Foreskin keratinocyte (primary cell): ENCODE measurements at places on chromosomes 5 and 9.

DNA sequence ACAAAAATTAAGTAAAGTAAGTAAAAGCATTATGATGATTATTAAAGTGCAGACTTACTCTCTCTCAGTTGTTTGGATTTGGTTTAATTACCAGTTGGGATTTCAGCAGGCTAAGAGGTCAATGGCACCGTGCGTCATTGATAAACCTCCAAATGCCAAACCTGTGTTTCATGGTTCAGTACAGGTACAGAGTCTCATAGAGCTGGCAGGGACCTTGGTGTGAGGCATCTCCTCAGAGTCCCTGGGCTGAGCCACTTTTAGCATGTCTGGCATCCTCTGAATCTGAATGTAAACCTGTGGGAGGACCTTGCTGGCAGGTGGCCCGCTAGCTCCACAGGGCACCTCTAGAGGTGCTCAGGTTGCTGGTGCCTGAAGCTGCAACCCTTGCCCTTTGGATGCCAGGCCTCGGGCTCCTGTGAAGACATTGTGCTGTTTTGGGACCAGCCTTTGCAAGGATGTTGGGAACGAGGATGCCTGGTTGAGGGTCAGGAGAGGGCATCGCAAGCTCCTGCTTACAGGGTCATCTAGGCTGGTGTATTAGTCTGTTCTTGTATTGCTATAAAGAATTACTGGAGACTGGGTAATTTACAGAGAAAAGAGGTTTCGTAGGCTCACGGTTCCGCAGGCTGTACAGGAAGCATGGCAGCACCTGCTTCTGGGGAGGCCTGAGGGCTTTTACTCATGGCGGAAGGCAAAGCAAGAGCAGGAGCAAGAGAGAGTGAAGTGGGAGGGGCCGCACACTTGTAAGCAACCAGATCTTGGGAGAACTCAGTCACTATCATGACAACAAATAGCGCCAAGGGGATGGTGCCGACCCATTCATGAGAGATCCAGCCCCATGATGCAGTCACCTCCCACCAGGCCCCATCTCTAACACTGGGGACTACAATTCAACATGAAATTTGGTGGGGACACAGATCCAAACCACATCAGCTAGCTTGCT lies 14.9 kb upstream of the STC2 start:
- DNase-seq = no peak

DNA sequence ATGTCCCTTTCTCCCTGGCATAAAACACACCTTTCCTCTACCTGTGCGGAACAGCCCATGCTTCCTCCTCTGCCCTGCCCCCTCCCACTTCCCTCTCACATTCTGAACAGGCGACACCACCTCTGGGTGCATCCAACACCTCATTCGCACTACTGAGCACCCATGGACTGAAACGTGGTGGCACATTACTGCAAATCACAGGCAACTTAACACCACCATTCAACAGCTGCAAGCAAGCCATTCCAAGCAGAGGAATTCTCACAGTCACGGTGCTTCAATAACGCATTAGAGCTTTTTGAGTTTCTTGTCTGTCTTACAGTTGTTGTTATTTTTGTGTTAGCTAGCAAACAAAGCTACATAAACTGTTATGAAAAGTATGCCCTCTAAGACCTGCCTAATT lies 298.2 kb upstream of the TAS2R1 start:
- no peak for DNase-seq

- DNase-seq = no peak
These were observed 252.6 kb upstream of the IRX4 start for GRCh38 chr5:2135354-2135753.

DNA sequence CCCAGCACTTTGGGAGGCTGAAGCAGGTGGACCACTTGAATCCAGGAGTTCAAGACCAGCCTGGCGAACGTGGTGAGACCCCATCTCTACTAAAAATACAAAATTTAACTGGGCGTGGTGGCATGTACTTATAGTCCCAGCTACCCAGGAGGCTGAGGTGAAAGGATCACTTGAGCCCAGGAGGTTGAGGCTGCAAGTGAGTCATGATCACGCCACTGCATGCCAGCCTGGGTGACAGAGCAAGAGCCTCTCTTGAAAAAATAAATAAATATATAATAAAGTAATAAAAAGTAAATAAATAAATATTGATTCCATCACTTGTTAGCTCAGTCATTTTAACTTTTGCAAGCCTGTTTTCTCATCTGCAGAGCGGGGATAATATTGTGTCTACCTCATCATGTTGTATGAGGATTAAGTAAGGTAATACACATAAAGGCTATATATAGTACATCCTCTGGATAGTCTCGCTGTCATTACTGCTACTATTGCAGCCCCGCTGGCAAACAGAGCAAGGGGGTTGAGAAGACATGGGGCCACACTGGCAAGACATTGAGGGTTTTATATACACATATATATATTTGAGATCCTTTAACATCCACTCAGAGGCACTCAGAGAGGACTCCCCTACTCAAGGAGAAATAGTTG lies 210.9 kb downstream of the C9orf152 start:
- DNase-seq = no peak

DNA sequence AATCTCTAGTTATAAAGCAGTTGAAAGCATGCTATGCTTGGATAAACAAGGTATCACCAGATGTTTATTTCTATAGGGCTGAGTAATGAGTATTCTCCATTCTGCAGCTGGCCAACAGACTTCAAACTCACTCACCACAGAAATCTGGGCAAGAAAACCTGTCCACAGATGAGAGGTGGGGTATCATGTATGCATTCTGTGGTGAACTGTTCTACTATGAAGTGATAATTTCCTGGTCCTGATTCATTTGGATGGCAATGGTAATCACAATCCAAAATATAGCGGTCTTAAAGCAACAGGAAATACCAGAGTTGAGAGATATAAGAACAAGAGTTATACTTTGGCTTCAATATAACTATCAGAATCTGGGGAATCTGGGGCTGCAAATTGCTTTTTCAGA lies 65.9 kb upstream of the EFNA5 start:
- no peak for DNase-seq

GRCh38 chr5:135578685-135579341 lies at the start of gene CXCL14:
TSS of gene CXCL14 (minus strand) at chr5:135578991. CDS start at chr5:135578778, 213 bp downstream.
- no peak for DNase-seq

DNA sequence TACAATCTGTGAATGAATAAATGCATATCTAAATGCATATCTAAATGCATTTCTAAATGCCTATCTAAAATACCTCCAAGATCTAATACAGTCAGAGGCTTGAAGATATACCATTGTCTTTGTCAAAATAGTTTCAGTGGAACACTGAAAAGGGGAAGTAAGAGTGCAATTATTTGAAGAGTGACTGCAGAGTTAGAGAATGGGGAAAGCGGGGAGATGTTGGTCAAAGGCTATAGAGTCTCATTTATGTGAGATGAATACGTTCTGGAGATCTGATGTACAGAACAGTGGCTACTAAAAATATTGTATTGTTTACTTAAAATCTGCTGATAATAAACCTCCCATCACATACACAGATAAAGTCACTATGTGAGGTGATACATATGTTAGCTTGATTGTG lies 1126.2 kb upstream of the CDH9 start:
- DNase-seq = no peak

GRCh38 chr5:144179226-144179625 lies 8.6 kb downstream of the KCTD16 start:
- DNase-seq = no peak

- no peak for DNase-seq
These were observed 45.8 kb upstream of the FCN1 start for GRCh38 chr9:134963546-134963945.

DNA sequence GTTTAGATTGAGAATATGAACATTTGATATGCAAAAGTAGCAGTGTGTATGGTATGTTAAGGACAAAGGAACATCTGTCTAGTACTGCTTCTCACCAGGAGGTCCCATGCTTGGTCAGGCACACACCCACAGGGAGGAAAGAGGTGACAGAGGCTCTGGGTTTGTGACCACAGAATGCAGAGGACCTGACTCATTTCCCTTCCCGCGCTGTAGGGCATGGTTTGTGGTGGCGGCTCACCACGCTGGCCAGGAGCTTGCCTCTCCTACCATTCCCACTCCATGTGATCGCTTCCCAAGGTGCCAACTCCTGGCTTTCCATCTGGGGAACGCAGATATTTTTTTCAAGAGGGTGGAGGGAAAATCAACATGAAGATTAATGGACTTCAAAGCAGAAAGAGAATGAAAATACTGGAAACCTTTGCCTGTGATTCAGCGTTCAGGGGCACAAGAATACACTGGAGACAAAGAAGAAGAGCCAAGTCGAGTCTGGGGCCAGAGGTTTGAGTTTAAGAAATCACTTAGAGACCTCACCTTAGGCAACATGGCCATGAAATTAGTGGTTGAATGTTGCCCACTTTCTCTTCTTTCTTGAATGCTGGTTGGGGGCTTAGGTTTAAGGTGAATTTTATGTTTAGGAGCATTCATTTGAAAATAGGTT lies 477.8 kb downstream of the CCDC171 start:
- DNase-seq = peak; percentile 71

DNA sequence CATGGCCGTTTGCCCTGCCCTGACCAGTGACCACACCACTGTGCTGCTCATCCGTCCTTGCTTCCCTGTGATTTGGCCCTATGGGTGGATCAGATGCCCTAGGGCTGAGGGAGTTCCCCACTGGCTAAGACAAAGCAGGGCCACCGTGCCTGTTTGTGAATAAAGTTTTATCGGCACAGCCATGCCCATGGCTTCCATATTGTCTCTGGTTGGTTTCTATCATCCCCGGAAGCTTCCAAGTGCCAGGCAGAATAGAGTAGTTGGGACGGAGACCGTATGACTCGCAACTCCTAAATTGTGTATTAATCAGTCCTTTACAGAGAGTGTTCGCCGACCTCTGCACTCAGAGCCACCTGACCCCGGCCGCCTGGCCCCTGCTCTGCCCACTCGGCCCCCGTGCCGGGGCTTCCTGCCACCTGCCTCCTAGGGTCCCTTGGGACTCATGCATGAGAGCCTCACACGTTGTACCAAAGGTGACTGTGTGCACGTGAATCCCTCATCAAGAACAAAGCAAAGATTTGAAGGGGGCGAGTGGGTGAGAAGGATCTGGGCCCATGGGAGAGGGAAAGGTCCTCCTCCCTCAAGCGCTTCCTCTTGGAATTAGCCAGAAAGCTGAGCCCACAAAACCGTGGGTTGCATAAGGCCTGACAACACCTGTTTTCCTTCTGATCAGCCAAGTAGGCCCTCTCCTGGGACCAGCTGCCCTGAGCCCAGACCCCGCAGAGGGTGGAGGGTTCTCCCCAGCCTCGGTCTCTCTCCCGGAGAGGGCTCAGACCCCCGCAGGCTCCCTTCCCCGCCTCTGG lies 11.7 kb upstream of the FCN2 start:
- no peak for DNase-seq

DNA sequence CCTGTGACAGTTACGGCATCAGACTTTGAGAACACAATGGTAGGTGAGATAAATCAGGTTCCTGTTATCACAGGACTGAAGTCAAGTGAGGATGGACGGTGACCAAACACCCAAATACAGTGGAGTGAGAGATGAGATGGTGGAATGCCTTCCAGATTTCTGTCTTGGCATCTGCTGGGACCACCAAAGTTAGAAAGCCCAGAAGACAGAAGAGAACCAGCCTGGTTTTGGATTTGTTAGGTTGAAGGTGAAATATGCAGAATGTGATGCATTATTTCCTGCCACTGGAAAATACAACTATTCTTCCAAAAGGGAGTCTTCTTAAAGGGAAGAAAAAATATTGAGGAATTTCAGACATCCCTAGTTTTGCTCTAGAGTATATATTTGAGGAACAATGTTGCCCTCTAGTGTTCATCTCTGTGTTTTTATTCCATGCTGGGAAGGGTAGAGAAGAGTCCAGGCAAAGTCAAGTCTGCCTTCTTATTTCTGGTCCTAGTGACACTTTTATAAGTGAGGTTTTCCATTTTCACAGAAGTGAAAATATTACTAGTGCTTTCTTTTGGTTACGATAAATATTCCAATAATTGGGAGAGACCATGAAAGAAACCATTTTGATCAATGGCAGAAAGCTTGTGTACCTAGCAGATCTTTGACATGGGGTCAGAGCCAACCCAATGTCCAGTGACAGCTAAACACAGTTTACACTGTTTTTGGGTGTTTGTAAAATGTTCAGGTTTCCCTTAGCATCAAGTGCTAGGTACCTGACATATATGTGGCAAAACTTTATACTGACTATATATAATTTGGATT lies 142.3 kb upstream of the ANKH start:
- peak; percentile 55 for DNase-seq

DNA sequence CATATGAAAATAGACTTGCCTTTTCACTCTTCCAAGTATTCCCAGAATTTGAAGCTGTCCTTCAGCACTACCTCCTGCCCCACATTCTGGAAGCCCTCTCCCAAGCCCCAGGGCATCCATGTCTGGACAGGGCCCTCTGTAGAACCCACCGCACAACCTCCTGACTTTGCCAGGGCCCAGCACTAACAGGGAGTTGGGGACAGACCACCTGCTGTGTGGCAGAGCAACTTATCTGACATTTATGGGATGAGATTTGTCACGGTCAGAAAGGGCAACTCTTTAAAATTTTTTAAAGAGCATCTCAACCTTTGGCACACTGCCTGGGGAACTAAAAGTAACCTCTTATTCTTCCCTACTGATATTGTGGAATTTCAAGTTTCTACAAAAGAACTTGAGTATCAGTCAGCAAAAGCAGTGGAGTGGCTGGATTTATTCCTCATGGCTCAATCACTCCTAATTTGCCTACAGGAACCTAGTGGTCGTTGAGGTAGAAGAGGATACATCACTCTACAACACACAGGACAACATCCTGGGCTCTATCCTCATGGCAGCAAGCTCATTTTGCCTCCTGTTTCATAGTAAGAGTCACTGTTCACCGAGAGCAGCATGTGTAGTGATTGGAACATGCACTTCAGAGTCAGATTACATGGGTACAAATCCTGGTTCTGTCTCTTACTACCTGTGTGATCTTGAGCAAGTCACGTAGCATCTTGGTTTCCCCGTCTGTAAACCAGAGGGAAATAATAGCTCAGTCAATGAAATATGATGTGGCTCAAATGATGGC lies 285.3 kb downstream of the ENC1 start:
- no peak for DNase-seq

DNA sequence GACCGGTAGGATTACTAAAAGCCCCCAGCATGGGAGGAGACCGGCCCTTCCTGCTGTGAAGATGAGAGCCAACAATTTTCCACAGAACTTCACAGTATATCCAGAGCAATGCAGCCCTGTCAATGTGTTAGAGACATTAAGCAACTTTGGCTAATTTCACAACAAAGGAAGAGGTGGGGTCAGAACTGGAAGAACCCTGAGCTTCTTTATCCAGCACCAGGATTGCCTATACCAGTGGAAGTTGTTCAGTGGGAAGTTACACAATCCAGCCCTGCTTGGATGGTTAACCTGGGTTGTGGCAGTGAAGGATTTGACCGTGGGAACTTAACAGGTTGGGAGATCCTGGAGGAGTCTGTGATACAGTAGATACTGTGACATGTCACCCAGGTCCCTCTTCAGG lies 197.0 kb downstream of the FBN2 start:
- DNase-seq = no peak

- no peak for DNase-seq
These were observed 1.0 kb downstream of the KLF9 start for GRCh38 chr9:70413464-70413798.

GRCh38 chr5:54520940-54521339 lies 3.4 kb downstream of the SNX18 start:
- DNase-seq = no peak

DNA sequence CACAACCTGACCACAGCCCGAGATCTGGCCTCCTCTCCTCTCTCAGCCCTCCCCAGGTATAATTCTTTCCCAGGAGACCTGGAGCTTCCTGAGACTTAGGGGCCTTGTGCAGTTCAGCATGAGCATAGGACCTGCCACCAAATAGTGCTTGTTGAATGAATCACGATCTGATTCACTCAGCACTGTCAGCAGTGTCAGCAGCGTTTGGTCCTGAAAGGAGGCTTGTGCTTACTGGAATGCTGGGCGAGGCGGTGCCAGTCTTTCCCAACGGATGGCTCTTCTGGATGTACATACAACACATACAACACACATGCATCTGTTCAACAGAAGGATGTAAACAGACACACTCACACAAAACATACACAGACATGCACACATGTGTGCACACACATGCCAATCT lies 173.3 kb downstream of the COL23A1 start:
- DNase-seq = peak; percentile 68
